ENCODE measurements at places on chromosomes 1 and 21.

- no peak for DNase-seq
These were observed 25.3 kb upstream of the RRP15 start for GRCh38 chr1:218259800-218260199.

DNA sequence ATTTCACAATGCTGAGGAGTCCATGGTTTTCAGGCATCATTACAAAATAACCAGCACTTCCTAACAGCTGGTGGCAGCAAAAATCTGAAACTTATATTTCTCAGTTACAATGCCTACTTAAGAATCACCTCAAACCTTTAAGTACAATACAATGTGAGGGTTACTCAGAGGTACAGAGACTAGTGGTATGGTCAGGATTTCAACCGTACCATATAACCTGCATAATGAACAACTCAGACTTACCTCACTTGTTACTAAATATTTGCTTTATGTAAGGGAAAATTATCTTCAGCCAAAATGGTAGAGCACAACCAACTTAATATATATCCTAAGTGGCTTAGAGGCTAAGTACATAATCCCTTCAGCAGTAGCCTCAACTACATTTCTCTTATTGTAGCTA is 344.5 kb downstream of the SMYD3 start:
- no peak for DNase-seq

DNA sequence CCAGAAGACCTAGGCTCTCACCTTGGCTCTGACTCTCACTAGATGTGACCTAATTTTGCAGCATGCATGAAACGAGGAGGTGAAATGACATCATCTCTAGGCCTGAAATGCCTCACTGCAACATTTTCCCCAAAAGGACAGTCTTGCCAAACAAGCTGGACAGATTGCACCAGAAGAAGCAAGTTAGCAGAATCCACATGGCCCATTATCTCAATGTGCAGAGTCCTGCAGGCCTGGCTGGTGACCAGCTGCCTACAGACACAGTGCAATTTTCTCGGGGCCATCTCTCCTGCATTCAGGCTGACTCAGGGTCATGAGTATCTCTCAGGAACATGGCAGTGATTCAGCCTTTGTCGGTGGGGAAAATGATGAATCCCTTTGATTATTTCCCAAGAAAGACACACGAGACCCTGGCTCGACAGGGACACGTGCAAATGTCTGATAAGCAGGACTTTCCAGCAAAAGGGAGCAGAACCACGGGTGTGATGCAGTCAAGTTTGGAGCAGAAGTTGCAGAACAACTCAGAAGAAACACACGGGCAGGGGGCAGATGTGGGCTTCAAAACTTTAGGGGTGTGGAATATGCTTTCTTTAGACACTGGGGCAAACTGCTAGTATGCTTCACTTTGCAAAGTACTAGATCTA is 38.7 kb downstream of the TRIM67 start:
- no peak for DNase-seq

DNA sequence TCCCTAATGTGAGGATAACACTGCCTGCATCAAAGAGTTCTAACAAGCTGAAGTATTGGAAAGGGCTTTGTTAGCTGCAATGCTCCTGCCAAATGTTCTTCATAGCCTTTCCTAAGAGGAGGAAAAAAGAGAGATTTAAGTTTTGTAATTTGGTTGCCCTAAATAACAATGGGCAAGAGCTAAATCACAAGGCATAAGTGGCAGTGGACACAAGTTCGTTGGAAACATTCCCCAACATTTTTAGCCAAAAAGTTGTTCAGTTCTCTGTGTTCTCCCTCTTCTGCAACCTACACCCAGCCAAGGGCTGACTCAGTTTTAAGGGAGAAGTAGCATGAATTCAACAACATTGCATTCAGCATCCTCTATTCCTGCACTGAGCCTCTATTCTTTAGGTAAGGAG is 2.6 kb upstream of the UQCRHL start:
- no peak for DNase-seq

GRCh38 chr1:234230414-234230862 is 142.8 kb upstream of the COA6 start:
- no peak for DNase-seq

GRCh38 chr1:204574865-204575163 is 58.6 kb downstream of the MDM4 start:
- DNase-seq: no peak

- DNase-seq: no peak
These were observed 28.1 kb downstream of the RXRG start for GRCh38 chr1:165416876-165417275.

DNA sequence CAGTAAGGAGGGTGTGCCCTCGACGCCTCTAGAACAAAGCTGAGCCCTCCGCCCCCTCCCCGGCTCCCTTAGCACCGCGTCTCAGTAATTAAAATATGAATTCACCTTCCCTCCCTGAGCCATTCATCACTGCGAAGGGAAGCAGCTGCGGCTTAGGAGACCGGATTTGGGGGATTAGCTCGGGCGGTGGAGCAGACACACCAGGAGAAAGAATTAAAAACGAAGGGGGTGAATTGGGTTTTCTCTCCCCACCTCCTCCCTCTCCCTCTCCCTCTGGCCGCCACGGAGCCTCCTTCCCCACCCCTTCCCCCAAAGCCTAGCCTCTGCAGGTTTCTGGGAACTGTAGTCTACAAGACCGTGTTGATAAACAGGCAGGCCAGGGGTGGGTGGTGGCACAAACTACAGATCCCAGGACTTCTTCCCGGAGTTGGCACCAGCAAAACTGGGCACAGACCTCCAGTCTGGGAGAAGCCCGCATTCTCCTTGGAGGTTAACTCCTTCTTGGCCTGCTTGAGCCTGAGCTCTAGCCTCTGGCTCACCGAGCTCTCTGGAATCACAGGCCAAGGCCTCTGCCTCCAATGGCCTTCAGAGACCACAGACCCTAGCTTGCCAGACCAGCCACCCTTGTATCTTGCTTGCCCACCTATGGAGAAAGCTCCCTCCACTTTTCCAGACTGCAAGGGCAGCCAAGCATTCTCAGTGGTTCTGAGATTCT is 10.8 kb downstream of the BLACAT1 start:
- no peak for DNase-seq

GRCh38 chr1:212864201-212864600 is 6.1 kb downstream of the FLVCR1 start:
- DNase-seq: no peak

DNA sequence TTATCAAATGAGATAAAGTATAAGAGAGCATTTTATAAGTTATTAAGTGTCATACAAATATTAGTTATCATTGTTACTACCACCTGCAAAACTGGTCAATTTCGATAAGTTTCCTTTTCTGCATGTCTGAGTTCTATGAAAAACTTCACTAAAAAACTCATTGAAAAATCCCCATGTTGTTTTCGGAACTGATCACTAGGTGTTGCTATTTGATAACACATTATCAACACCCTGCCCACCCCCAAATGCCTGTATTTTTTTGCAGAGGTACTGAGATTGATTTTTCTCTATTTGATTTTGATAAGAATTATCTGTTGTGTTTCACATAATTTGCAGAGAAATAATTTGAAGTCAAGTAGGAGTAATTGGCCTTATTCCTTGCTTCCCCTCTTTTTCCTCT is 22.1 kb upstream of the DISP1 start:
- DNase-seq: no peak

- no peak for DNase-seq
These were observed 31.0 kb downstream of the ATP5PO start for GRCh38 chr21:33884376-33885171.

GRCh38 chr1:185564816-185565215 is 169.4 kb upstream of the HMCN1 start:
- DNase-seq: no peak

GRCh38 chr1:19232524-19232846 is 18.8 kb downstream of the EMC1 start:
- DNase-seq: no peak

- peak; percentile 77 for DNase-seq
These were observed 28.4 kb downstream of the TMCC2 start for GRCh38 chr1:205255941-205256780.

GRCh38 chr1:248755517-248755916 is at the start of gene LYPD8:
TSS of gene LYPD8 (minus strand) at chr1:248755759. CDS start at chr1:248751081, 4,678 bp downstream.
- no peak for DNase-seq

DNA sequence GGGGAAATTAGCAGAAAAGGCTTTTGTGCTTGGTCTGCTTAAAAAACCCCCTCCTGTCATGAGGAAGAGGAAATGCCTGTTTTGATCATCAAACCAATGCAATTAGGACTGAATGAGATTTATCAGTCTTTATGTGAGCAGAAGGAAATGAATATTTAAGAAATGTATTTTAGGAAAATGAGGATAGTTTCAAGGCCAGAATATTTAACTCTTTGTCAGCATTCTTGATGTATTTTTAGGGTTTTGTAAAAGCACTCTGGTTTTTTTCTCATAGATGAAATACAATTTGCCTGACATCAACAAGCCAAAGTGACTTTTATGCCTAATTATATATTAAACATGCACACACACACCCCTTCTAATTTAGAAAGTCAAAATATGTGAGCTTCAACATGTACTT is 213.8 kb downstream of the GRIK1 start:
- no peak for DNase-seq

DNA sequence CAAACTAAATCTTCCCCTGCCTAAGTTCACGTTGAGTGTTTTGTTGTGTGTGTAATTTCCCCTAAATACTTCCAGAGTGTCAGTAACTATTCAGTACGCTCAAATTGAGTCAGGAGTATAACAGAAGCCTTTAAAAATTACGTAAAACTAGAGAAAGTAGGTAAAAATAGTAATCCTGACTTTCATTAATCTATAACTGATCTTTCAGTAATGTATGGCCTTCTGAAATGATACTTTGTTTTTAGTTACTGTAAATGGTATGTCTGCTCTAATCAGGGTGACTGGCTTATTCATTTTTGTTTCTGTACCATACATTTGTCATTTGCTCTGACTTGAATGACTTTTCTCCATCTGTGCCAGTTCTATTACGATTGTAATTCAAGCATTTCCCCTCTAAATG is 29.4 kb downstream of the MIER1 start:
- no peak for DNase-seq

DNA sequence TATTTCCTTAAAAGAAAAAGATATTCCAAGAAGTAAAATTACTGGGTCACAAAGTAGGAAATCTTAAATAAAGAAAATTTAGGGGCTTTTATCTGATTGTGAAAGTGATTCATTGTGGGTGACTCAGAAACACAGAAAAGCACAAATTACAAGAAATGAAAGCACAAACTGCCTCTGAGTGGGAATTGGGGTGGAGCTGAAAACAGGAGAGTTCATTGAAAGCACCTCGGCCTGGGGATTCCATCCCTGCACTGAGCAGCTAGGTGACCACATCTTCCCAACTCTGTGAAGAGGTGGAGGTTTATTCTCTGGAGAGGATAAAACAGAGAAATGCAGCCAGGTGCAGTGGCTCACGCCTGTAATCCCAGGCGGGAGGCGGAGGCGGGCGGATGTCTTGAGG is 7.4 kb downstream of the GJA4 start:
- DNase-seq: no peak

DNA sequence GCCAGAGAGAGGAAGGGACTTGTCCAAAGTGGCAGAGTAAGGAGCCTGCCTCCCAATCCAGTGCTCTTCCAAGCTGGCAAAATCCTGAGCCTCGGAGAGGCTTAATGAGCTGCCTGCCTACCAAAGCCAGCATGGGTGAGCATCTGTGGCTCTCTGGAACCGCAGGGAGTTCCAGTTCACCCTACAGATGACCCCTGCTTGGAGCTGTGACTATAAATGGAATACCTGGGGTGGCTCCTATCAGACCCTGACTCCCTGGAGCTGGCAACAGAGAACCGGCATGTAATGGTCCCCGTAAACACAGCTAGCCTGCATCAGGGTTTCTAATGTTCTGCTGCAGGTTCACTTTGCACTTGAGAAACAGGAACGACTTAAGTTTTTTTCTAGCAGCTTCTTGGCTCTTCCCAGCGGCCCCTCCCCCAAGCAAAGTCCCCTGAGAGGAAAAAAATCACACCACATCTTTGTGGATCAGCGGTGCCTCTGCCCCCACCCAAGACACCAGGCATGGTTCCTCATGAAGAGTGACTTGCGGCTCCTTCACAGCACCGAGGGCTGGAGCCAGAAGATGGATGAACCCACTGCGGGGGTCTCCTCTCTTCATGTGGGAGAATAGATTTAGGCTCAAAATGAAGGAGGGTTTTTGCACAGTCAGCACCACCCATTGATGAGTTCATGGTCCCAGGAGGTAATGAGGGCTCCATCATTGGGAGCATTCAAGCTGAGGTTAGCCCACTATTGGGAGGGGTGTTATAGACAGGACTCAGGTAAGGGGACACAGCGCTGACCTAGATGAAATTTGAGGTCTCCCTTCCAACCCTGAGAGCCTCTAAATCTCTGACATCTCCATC is 79.0 kb downstream of the SYT2 start:
- DNase-seq: no peak

- no peak for DNase-seq
These were observed 110.4 kb downstream of the TNFSF18 start for GRCh38 chr1:172940174-172940855.

DNA sequence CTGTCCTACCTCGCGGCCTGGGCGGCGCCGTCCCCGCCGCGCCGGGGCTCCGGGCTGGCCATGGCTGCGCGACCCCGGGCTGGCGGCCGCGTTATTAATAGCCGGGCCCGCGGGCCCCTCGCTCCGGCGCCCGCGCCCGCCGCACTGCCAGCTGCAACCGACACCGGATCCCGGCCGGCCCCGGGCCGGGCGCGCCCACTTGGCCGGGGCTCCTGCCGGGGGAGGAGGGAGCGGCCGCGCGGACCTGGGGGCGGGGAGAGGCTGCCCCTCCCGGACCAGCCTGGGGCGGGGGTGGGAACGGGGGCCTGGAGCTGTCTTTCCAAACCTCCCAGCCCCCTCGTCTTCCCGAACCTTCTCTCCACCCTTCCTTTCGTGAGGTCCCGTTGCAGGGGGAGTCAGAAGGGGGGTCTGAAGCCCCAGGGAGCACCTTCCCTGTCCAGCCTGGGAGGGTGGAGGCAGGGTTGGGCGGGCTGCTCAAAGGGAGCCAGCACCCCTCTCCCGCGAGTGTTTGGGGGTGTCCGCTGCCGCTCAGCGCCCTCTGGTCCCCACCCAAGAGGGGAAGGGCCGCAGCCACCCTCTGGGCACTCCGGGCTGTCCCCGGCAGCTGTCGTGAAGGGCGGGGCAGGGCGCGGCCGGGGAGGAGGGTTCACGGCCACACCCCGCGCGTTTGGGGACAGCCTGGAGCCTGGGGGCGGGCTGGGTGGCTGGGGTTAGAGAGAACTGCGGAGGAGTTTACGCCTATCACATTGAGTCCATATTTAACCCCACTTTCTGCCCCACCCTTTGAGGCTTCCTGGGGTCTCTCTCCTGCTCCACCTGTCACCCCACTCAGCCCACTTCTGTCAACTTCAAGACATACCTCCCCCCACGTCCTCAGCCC is at the start of gene SYNC:
Gene SYNC, minus strand, starts transcription at position 172 of the 880 bp plus-strand sequence. Its CDS starts 110 bp downstream, at position 62.
- no peak for DNase-seq

DNA sequence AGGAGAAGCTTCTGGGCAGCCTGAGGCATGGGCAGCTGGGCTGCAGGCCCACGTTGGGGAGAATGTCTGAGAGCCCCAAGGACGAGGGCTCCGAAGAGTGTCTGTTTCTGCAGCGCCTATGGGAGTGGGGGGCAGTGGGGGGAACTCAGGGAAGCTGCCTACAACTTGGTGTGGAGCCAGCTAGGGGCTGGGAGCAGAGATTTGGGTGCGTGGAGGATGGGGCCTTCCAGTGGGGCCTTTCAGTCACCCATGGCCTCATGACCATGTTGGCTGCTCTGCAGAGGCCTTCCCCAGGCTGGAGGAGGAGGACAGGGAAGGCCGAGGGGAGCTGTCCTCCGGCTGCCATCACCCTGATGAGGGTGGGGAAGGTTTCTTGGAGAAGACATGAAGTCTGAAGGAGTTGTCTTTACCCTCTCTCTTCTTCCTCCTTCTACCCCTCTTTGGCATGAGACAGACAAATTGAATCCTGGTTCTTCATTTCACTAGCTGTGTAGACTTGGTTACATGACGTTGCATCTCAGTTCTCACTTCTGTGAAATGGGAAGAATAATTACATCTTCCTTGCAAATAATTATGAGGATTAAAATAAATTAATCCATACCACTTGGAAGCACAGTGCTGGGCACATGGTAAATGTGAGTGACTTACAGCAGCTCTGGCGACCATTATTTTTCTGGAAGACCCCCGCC is 8.3 kb downstream of the PPFIA4 start:
- DNase-seq: no peak

All from stimulated activated CD8-positive, alpha-beta memory T cell treated with anti-CD3 and anti-CD28 coated beads, Interleukin-4, amount 100 ng/mL, for 24 hours (primary cell).